Fibroblast of villous mesenchyme (primary cell): ENCODE measurements at places on chromosomes 5 and 9. TPM values are rescaled to one million over a fixed set of nuclear protein-coding genes. Genes with fewer than 3 reads are reported as not detected.
A peak's percentile ranks its signal among the peaks of the same experiment; 100 is the strongest.

- no peak for DNase-seq
Measured at GRCh38 chr5:39353717-39354399, 10.4 kb downstream of the C9 start.

DNA sequence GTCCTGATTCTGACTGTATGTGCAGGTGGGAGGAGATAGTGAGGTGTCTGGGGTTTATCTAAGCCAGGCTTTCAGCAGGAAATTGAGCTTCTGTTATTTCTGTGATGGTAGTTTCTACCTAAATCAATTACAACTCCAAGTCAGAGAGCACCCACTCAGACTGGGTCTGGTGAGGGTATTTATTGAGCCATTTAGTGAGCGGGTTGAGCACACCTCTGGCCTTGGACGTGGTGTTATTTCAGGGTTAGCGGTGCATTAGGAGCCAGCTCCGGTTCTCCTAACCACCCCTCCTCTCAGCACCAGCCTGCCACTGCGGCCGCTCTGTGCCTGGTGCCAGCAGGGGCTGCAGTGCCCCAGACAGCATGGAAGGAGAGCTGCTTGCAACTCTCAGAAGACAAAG lies 238.9 kb downstream of the CACNA1B start:
- no peak for DNase-seq

- DNase-seq: no peak
Measured at GRCh38 chr5:147939431-147940114, 33.2 kb upstream of the C5orf46 start.

GRCh38 chr5:115415143-115415491 lies 118.7 kb upstream of the CCDC112 start:
- DNase-seq: peak; percentile 24

DNA sequence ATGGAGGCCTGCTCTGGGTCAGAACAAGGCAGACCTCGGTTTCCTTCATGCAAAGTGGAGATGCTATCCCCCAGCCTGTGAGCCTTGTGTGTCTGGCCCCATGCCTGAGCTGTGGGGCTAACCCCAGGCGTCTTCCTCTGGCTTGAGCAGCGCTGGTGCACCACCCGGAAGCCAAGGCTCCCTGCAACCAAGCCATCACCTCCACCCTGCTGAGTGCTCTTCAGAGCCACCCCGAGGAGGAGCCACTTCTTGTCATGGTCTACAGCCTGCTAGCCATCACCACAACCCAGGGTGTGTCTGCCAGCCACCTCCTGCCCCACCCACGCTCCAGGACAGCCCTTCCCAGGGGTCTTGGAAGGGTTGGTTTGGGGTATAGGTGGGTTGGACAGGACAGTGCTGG lies 16.2 kb downstream of the REXO4 start:
- no peak for DNase-seq

- peak; percentile 86 for DNase-seq
Measured at GRCh38 chr9:136882109-136882946, 4.0 kb upstream of the TRAF2 start.

GRCh38 chr9:121707477-121708424 lies 56.3 kb downstream of the DAB2IP start:
- DNase-seq: no peak

GRCh38 chr9:31808766-31809165 lies 575.7 kb upstream of the ACO1 start:
- DNase-seq: no peak

- DNase-seq: no peak
Measured at GRCh38 chr5:181259974-181260719, 796 bp downstream of the TRIM52 start.

GRCh38 chr9:113928269-113928668 lies 52.2 kb downstream of the ZNF618 start:
- peak; percentile 23 for DNase-seq

GRCh38 chr9:14907360-14907685 lies 2.9 kb downstream of the FREM1 start:
- DNase-seq: no peak

DNA sequence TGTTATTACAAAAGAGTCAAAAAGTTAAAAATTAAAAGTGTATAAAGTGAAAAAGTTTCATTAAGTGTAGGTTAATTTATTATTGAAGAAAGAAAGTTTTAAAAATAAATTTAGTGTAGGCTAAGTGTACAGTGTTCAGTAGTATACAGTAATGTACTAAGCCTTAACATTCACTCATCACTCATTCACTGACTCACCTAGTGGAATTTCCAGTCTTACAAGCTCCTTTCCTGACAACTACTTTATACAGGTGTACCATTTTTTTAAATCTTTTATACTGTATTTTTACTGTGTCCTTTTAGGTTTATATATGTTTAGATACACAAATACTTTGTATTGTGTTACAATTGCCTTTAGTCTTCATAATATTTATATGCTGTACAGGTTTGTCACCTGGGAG lies 530.2 kb upstream of the FAM174A start:
- no peak for DNase-seq

DNA sequence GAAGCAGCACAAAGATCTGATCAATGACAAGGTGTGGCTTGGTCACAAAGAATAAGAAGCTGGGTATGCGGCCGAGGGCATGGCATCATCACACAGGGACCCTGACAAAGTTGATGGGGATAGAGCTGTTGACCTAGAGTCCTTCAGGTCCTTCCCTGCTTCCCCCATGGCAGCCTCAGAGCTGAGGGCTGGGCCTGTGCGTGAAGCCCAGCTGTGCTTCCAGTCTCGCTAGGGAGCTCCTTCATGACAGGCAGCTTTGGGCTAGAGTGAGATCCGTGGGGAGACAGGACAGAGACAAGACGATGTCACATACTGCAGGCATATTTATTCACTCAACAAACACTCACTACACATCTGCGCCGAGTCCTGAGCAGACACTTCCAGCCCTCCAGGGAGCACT lies 56.4 kb upstream of the NEURL1B start:
- no peak for DNase-seq

DNA sequence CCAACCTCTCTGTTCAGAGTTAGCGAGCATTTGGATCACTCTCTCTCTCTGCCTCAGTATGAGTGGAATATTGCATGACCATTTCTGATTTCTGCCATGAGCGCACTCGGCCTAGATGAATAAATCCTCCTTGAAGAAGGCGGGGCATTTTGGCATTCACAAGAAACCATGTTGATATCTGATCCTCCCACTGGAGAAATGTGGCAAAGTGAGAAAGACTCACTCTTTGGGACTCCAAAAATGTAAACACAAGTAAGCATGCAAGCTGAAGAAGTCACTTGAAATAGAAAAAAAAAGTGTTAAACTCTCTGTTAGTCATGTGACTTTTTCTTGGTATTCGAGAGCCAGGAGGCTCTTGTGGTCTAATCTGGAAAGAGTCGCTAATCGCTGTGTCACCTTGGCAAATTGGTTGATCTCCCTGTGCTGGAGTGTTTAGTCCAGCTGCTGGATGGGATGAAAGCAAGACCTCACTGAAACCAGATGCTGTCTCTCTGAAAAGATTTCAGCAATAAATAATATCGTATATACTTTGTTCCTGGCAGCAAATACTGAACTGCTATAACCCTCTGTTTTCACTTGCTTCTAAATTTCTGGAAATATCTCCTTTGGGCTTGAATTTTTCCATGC lies 95.5 kb downstream of the GHR start:
- peak; percentile 1 for DNase-seq

DNA sequence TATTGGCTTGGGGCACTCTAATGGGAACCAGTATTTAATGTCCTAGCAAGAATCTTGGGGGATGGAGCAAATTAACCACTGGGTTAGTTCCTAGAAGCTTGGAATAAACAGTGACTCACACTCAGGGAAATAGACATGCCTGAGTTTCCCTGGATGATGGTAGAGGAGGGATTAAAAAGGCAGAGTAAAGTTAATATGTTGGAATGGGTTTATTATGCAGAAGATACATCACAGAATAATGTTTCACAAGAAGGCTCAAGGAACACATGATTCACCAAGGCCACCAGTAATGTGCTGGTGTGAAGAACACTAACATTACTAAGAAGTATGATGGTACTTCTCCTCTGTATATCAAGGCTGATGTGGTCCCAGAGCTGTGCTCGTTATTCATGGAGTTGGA lies 752.9 kb upstream of the SEMA6A start:
- no peak for DNase-seq

GRCh38 chr9:95504053-95504963 lies 12.5 kb downstream of the PTCH1 start:
- DNase-seq: peak; percentile 79

DNA sequence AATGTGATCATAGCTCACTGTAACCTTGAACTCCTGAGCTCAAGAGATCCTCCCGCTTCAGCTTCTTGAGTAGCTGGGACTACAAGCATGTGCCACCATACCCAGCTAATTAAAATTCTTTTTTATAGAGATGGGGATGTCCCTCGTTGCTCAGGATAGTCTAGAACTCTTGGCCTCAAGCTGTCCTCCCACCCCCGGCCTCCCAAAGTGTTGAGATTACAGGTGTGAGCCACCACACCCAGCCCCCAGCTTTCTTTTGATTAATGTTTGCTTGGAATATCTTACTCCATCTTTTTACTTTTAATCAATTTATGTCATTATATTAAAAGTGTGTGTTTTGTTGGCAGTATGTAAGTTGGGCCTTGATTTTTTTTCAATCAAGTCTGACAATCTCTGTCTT lies 59.4 kb upstream of the EXOC3 start:
- no peak for DNase-seq

DNA sequence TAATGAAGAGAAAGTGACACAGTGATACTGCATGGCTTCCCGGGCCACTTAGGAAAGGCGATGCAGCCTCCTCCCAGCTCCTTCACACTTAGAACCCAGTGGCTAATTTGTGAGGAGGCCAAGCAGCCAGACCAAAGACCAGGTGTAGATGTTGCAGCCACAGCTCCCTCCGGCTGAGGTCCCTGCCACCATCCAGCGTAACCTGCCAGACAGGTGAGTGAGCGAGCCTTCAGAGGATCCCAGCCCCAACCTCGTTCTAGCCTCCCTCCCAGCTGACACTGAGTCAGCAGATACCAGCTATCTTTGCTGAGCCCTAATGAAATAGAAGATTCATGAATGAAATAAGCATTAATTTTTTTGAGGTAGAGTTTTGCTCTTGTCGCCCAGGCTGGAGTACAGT lies 59.7 kb downstream of the COL23A1 start:
- DNase-seq: no peak

- DNase-seq: no peak
Measured at GRCh38 chr9:68998812-68999211, 15.1 kb downstream of the PRKACG start.

DNA sequence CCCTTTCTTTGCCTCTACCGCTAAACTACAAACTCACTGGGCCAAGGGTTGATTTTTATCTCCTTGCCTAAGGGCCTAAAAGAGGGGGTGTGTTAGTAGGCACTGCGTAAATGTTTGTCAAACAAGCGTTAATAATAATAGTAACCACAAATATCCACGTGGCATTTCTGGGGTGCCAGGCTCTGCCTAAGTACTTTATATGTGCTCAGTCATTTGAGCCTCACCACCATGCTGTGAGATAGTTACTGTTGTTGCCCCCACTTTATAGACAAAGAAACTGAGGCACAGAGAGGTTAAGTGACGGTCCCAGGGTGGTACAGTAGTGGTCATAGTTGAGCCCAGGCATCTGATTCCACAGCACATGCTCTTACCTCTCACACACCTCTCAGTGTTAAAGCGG lies 52.4 kb downstream of the ERGIC1 start:
- DNase-seq: no peak

DNA sequence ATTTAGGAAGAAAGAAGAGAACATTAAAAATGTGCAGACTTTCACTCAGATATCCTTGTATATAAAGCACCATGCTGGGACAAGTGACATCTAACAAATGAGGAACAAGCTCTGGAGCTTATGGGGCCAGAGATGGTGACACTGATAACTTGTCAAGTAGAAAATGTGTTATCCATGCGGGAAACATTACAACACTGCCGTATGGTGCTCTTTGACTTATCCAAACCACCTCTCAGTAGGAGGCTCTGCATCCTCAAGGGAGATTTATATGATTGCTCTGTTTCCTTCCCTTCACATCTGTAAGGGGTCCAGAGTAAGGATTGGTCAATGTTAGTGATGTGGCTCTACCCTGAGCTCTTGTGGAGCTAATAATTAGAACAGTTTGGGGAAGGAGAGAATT lies 23.5 kb downstream of the KCTD16 start:
- no peak for DNase-seq

DNA sequence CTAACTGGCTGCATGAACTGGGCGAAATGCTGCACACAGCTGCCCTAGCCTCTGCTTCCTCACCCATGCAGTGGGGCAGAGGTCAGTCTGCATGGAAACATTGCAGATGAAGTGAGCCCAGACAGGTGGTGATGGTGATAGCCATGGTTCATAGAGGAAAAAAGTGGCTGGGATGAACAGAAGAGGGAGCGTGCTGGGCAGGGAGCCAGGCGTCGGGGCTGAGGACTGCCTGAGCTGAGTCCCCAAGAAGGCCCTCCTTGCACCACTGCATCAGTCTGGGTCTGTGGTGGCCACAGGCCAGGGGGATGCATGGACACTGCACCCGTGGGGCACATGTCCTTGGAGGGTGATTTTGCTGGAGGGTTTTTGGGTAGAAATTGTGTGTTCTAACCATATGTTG lies 80.5 kb downstream of the AMBP start:
- no peak for DNase-seq

- DNase-seq: no peak
Measured at GRCh38 chr9:85528142-85528541, 213.6 kb downstream of the AGTPBP1 start.

DNA sequence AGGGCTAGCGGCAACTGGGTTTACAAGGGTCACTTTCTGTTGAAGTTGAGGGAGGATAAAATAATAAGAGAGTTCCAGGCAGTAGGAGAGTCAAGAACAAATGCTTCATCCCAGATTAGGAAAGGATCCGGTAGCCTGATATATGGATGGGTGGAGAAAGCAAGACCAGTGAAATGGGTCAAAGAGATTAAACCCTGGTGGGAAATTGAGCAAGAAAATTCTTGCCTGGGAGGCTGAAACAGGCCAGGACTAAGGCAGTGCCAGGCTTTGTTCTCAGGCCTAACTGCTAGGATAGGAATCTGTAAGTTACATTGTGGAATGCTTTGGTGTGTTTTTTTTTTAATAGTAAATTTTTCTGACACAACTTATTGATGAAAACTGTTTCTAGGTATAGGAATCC lies 257.4 kb upstream of the RFX3 start:
- DNase-seq: peak; percentile 81

GRCh38 chr9:5632540-5632939 lies 3.6 kb downstream of the RIC1 start:
- DNase-seq: no peak

- DNase-seq: no peak
Measured at GRCh38 chr5:151885138-151885908, 39.3 kb downstream of the GLRA1 start.

- no peak for DNase-seq
Measured at GRCh38 chr9:93897075-93897970, 57.8 kb downstream of the BARX1 start.

HRH2 gene
- total RNA-seq: not detected in 2 replicates

IFNA21 gene
- total RNA-seq: not detected in 2 replicates

NUTM2G gene
- total RNA-seq: not detected in 2 replicates

UAP1L1 gene
- 16.0 and 31.2 TPM in 2 replicates for total RNA-seq

SAXO1 gene
- total RNA-seq: not detected in 2 replicates

PDZD2 gene
- 0.97 and 2.6 TPM in 2 replicates for total RNA-seq

PCDHGB1 gene
- 2.2 and 2.3 TPM in 2 replicates for total RNA-seq

ADCY2 gene
- total RNA-seq: under 0.01 and 0.32 TPM in 2 replicates

NOL6 gene
- 30.9 and 32.4 TPM in 2 replicates for total RNA-seq

PCDHA2 gene
- total RNA-seq: under 0.01 TPM in 2 replicates

WDR41 gene
- total RNA-seq: 154 and 186 TPM in 2 replicates
